ENCODE measurements at places on chromosomes 2 and 18. TPM values are rescaled to one million over a fixed set of nuclear protein-coding genes. Genes with fewer than 3 reads are reported as not detected.
A peak's percentile ranks its signal among the peaks of the same experiment; 100 is the strongest.

- H3K4me1 ChIP-seq, result no peaks in the 10 kb centered on the region
- no peaks in the 10 kb centered on the region for H3K27me3 ChIP-seq
These were observed 85.6 kb upstream of the SPOPL start for GRCh38 chr2:138415985-138416384.

The APCDD1 gene
- total RNA-seq, result 0.46 TPM

The SH3RF3 gene
- total RNA-seq, result 0.12 TPM

DNA sequence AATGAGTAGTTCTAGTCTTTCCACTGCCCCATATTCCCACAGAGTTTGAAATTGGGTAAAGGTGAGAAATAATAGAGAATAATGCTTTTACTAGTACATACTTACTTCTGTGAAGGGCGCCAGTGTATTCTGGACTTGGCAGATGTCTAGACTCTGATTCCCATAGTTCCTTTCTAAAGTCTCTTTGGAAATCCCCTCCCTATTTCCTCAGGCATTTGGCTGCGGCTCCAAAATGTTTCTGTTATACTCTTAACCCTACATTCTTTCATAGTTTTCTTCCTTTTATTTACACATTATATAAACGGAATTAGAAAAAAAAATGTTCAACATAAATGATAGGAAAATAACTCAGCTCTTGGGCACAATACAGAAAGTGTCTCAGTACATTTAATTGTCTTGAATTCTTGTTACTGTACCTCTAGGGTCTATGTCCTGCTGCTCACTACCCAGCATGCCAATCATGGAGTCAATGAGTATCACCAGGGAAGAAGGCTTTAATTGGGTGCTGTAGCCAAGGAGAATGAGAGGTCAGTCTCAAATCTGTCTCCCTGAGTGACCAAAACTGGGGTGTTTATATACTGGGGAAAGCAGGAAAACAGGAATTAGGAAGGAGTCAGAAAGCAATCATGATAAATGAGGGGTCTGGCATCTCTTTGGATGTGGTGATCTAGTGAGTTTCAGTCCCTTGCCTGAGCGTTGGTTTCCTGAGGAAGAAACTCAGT, 147.8 kb upstream of the MMADHC start:
- H3K27me3 ChIP-seq, result no peaks in the 10 kb centered on the region
- no peaks in the 10 kb centered on the region for H3K36me3 ChIP-seq
- H3K4me1 ChIP-seq, result no peaks in the 10 kb centered on the region
- H3K27ac ChIP-seq, result no peak overlapping the region
- no peak for DNase-seq

DNA sequence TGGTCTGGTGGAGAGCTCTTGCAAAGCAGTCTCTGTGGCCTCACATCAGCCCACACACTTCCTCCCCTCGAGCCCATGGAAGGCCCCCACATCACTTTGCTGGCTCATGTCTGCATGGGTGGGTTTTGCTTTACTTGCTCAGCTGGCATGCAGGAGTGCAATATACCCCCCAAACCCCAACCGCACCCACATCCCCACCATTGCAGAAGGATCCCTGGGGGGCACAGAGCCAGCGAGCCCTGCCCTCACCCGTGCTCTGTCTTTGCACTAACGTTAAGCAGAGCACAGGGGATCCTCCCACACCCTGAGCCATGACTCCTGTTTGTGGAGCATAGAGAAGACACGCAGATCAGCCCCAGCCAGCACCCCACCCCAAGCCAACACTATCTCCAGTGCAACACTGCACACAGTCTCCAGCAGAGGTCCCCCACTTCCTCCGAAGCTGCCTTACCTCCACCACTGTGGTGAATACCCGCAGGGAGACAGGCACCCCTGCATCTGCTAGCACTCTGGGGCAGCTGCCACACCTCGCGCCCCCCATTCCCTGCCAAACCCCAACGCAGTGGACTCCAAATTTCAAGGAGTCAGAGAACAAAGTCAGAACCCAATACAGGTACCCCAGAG, 177.8 kb upstream of the RGPD4 start:
- no peak overlapping the region for H3K4me3 ChIP-seq
- DNase-seq, result no peak
- no peak overlapping the region for H3K27ac ChIP-seq
- no peaks in the 10 kb centered on the region for H3K27me3 ChIP-seq
- no peaks in the 10 kb centered on the region for H3K36me3 ChIP-seq

- no peak overlapping the region for H3K27ac ChIP-seq
- no peaks in the 10 kb centered on the region for H3K27me3 ChIP-seq
- no peak overlapping the region for H3K4me3 ChIP-seq
- no peaks in the 10 kb centered on the region for H3K36me3 ChIP-seq
- no peaks in the 10 kb centered on the region for H3K4me1 ChIP-seq
These were observed 109.4 kb downstream of the EPB41L3 start for GRCh38 chr18:5434425-5434824.

DNA sequence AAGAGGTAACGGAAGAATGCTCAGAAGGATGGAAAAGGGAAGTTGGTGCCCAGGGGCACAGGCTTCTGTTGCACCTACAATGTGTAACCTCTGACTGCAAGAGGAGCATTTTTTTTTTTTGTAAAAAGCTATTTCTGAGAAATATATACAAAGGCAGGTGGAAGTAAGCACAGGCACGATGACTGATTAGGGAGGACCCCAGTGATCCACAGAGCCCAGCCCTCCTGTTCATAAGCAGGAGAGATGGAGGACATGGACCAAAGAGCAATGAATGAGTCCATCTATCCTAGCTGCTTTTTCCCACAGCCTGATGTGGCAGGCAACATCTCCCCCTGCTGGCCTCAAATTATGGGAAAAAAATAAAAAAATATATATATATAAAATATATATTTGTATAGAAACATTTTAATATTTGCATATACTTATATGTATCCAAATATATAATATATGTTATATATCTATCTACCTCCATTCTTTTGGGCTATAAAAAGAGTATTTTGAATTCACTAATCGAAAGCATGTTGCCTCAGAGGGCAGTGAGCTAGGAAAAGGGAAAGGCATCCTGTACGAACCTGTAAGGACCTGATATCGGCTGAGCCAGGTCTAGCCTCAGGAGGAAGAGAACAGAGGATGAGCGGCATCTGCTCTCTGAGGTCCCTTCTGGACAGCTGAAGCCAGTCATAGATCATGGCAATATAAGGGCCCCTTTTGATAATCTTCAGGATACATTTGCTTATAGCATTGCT, 166.0 kb upstream of the STK17B start:
- no peaks in the 10 kb centered on the region for H3K36me3 ChIP-seq
- DNase-seq, result peak; percentile 58
- H3K27me3 ChIP-seq, result no peaks in the 10 kb centered on the region

DNA sequence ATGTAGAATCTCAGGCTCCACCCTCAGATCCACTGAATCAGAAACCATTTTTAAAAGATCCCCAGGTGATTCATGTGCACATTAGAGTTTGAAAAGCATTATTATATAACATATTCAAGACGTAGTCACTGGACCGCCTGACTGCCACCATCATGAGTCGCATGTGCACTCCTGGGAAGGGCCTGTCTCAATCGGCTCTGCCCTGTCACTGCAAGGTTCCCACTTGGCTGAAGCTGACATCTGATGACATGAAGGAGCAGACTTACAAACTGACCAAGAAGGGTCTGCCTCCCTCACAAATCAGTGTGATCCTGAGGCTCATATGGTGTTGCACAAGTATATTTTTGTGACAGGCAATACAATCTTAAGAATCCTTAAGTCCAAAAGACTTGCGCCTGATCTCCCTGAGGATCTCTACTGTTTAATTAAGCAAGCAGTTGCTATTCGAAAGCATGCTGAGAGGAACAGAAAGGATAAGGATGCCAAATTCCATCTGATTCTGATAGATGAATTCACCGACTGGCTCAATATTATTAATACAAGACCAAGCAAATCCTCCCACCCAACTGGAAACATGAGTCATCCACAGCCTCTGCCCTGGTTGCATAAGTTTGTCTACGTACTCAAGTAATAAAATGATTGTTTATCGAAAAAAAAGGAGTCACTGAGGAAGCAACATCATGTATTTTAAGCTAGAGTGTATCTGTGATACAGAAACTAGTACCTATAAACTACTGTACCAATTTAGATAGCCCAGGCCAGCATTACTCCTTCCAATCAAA, 26.2 kb downstream of the ATAD2B start:
- H3K4me3 ChIP-seq, result no peak overlapping the region
- no peak for DNase-seq
- H3K27me3 ChIP-seq, result no peaks in the 10 kb centered on the region
- H3K36me3 ChIP-seq, result no peaks in the 10 kb centered on the region
- H3K4me1 ChIP-seq, result no peaks in the 10 kb centered on the region

- H3K27ac ChIP-seq, result no peak overlapping the region
- H3K4me1 ChIP-seq, result peaks cover 7% of the 10 kb centered on the region
- no peak overlapping the region for H3K4me3 ChIP-seq
- DNase-seq, result no peak
- H3K36me3 ChIP-seq, result no peaks in the 10 kb centered on the region
These were observed 38.0 kb downstream of the PTGR3 start for GRCh38 chr18:75170916-75171315.

- H3K27me3 ChIP-seq, result no peaks in the 10 kb centered on the region
- H3K36me3 ChIP-seq, result no peaks in the 10 kb centered on the region
- no peak overlapping the region for H3K4me3 ChIP-seq
- no peaks in the 10 kb centered on the region for H3K4me1 ChIP-seq
These were observed 76.8 kb downstream of the POLR1A start for GRCh38 chr2:86028766-86029381.

The CPLX4 gene
- total RNA-seq, result not detected

DNA sequence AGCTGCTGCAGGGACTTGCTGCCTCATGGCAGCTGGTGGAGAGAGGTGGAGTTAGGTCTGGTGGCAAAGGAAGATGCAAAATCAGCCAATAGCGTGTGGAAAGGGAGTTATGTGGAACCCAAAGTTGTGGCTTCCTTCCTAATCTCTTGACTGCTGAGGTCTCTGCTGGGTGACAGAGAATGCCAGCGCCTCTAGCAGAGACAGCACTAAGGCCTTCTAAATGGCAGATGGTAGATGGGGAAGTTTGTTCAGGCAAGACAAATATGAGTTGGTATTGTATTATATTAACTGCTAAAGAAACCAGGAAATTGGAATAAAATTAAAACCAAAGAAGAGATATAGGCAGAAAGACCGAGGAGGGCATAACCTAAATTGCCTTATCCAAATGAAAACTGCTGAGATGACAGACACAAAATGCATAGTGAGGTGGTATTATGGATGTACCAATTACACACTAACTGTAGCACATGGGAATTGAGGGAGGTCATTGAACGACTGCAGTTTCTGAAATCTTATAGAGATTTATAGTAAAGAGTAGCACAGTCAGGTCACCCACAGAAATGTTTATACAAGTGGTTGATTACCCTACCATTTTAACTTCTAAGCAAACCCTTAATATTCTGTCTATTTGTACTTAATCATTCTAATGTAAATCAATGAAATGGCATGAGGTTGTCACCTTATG, 246.6 kb upstream of the SESTD1 start:
- H3K27ac ChIP-seq, result no peak overlapping the region
- H3K4me1 ChIP-seq, result no peaks in the 10 kb centered on the region
- H3K36me3 ChIP-seq, result no peaks in the 10 kb centered on the region
- DNase-seq, result no peak
- H3K4me3 ChIP-seq, result no peak overlapping the region

The CNGA3 gene
- not detected for total RNA-seq

The DSG4 gene
- not detected for total RNA-seq

The RAMP1 gene
- 12.4 TPM for total RNA-seq

The COPS7B gene
- 52.7 TPM for total RNA-seq

GRCh38 chr2:197200051-197200761, 110.4 kb downstream of the ANKRD44 start:
- no peak overlapping the region for H3K4me3 ChIP-seq
- peak overlapping the region; percentile 86 for H3K27ac ChIP-seq
- DNase-seq, result peak; percentile 37
- no peaks in the 10 kb centered on the region for H3K27me3 ChIP-seq
- peaks cover 77% of the 10 kb centered on the region for H3K4me1 ChIP-seq

The ACSL3 gene
- 46.0 TPM for total RNA-seq

The ALK gene
- not detected for total RNA-seq

DNA sequence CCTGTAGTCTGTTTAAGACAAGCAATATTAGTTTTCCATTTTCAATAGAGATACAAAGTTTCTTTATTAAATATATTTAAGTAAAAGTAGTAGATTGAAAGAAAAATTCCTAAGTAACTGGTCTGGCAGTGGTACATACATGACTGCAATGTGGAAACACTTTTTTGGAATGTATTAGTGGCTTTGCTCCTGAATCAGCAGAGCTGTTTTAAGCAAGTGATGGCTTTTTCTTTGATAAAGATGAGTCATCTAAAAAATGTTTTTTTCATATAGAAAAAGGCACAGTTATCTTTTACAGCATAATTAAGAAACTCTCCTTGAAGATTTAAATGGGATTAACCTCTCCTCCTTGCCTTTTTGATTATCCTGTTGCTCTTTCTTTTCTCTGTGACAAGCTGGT, 34.9 kb downstream of the KDM3A start:
- no peak overlapping the region for H3K27ac ChIP-seq
- H3K27me3 ChIP-seq, result no peaks in the 10 kb centered on the region
- no peaks in the 10 kb centered on the region for H3K4me1 ChIP-seq
- no peak for DNase-seq

- DNase-seq, result no peak
- no peak overlapping the region for H3K4me3 ChIP-seq
- H3K27ac ChIP-seq, result no peak overlapping the region
- H3K27me3 ChIP-seq, result no peaks in the 10 kb centered on the region
These were observed 14.5 kb upstream of the ASPRV1 start for GRCh38 chr2:69975853-69976462.

DNA sequence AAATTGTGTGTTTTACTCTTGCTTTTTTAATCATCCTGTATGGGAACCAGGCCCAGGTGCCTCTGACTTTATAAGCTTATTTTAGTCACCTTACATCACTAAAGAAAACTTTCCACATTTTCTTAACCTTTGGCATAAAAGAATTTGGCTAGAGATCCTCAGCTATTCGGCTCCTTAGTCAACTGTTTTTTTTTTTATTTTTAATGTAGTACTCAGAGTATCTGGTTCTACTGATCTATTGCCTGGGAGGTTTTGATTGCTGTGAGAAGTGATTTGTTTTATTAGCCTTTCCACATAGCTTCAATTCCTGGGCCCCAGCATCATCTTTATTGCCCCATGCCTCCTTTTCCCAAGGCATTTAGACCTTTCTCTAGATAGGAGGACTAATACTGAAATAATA, 121.0 kb downstream of the MYO1B start:
- no peaks in the 10 kb centered on the region for H3K4me1 ChIP-seq
- no peaks in the 10 kb centered on the region for H3K36me3 ChIP-seq
- no peak for DNase-seq
- H3K27ac ChIP-seq, result no peak overlapping the region
- H3K4me3 ChIP-seq, result no peak overlapping the region

Data from B cell (primary cell).